Activated T-cell treated with anti-CD3 and anti-CD28 coated beads for 1 hour (primary cell): ENCODE measurements at places on chromosomes 2 and 18.

DNA sequence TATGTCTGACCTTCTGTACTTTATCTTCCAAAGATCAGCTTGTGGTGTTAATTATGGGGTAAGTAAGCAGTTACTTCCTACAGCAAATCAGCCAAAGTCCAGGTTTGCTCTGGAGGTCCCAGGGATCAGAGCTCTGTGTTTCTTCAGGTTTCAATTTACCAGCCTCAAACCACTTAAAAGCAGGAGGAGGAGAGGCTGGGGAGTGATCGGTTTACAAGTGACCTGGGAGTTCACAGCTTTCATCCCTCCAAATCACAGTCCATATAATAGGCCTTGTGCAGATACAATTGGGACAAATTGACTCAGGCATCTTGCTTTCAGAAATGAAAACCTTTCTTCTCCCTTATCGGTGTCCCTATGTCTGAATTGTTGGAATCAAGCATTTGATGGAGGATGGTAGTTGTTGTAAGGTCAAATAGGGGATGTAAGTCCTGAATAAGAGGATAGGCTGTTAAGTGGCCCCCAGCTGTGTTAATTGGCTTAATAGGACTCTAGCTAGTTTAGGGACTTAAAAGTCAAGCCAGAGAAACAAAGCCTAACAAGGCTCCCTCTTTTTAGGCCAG, 188.0 kb upstream of the NT5C1B start:
- DNase-seq, result no peak

DNA sequence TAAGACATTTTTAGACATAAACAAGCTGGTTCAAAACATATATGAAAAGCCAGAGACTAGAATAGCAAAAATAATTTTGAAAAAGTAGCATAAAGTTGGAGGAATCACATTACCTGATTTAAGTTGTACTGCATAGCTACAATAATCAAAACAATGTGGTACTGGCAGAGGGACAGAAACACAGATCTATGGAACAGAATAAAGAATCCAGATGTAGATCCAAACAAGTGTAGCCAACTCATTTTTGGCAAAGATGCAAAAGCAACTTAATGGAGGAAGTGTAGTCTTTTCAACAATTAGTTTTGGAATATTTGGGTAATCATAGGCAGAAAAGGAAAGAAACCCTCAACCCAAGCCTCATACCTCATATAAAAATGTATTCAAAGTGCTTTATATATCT, 278.7 kb upstream of the ZNF521 start:
- no peak for DNase-seq

GRCh38 chr2:241217320-241218031, 29.0 kb downstream of the ANO7 start:
- peak; percentile 16 for DNase-seq

GRCh38 chr2:12709207-12709522, 7.6 kb upstream of the TRIB2 start:
- DNase-seq, result no peak

- DNase-seq, result no peak
Measured at GRCh38 chr2:200127848-200128247, 172.5 kb downstream of the MAIP1 start.

GRCh38 chr2:44952143-44952805, 10.8 kb downstream of the SIX3 start:
- DNase-seq, result no peak

DNA sequence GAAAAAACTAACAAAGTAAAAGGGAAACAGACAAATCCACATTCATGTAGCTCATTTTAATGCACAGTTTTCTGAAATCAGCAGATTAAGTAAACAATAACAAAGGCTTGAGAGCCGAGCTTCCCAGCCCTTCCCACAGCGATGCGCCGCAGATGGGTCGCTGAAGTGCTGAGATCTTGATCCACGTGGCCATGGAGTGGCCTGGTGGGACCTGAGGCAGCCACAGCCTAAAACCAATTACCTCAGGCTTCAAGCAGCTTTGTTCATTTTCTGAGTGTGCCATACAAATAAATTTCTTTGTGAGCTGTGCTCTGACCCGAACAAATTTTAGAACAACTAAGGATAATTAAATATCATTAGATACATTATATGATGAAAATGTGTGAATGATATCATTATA, 25.6 kb upstream of the CYRIA start:
- DNase-seq, result no peak

DNA sequence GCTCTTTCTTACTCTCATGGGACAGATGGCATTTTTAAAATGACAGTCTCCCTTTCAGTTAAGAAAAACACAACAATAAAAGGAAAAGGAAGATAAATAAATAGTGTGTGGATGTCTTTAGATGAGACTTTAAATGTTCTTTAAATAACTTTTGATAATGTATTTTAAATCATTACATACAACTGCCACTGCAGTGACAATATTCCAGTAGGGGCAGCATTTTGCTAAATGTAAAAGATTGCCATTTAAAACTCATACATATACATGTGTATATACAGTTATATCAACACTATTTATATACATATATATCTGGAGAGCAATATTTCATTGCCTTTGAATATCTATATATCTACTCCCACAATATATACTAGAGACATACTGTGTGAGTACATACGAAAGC, 90.7 kb downstream of the INO80D start:
- DNase-seq, result no peak

DNA sequence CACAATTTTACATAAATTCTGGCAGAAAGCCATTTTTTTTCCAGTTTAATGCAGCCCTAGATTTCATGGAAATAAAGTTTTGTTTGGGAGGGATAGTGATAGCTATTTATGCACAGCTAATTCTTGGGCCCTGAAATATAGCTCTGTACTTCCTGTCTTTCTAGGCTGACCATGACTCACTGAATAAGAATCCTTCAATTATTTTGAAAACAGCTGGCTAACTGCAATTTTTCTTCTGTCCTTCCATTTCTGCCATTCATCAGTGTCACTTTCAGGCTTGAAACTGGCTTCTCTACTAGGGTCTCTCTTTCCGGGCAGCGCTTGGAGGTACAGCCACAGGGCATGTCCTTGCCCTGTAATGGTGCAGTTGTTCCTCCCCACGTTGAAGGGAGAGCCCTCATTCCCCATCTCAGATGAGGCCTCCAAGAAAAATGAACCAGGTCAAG, 97.1 kb upstream of the TMEM178A start:
- no peak for DNase-seq

DNA sequence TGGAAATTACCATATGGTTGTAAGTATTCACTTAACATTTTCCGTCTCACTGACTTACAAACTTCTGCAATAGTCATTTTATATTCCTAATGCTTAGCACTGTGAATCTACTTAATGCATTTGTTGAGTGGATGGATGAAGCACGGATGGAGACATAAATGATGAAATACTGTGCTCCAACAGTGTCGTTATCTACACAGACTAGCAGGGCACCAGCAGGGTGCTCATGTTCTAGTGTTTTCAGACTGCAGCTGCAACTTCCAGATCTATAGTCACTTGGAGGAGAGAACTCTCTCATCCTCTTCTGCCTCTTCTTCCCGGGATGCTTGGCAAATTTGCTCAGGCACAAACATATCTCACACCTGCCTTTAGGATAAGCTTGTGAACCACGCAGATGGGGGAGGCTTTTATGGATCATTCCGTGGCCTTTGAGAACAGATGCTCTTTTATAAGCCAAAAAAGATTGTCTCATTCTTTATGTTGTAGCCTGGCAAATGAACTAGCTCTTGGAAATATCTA, 797.7 kb downstream of the MBD2 start:
- DNase-seq, result no peak

DNA sequence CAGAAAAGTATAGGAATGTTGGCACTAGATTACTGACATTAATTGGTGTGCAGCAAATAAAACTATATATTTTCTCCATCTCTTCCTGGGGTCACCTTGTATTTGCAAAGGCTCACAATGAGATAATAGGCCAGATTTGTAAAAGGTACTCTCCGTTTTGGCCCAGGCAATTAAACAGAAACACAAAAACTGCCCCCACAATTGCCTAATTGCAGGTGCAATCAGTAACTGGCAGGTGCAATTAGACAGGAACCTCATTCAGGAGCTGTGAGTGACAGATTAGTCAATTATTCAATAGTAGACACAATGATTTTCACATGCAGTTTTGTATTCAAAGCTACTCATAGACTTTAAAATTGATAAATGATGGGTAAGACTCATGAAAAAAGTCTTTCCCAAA, 451.4 kb upstream of the ID2 start:
- DNase-seq, result no peak

DNA sequence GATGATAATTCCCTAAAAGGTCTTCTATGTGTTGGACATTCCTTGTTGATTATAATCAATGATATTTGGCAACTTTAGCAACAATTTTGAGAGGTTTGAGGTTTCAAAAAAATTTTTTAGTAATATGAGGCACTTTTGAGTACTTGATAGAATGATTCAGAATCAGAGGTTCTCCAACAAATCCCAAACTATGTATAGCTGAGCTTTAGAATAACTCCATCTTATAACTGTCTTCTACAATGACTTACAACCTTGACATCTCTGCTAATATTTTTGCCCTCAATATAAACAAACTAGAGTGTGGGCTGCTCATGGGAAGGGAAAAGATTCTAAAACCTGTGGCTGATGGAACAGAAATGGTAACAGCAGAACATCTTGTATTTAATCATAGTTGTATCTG, 21.5 kb upstream of the SERPINB7 start:
- DNase-seq, result no peak

- DNase-seq, result no peak
Measured at GRCh38 chr18:12928206-12928605, 19.6 kb upstream of the SEH1L start.

- DNase-seq, result no peak
Measured at GRCh38 chr2:30424231-30424630, 22.8 kb upstream of the LCLAT1 start.

DNA sequence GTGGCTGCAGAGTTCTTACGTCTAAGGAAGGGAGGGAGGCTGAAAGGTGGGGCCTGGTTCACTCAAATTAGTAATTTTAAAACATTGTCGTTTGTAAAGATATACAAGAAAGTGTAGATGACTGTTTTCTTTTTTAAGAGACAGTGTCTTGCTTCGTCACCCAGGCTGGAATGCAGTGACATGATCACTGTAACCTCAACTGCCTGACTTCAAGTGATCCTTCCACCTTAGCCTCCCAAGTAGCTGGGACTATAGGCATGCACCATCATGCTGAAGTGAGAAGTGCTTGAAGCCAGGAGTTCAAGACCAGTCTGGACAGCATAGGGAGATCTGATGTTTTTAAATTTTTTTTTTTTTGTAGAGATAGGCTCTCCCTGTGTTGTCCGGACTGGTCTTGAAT, 52.9 kb downstream of the HNRNPLL start:
- no peak for DNase-seq

DNA sequence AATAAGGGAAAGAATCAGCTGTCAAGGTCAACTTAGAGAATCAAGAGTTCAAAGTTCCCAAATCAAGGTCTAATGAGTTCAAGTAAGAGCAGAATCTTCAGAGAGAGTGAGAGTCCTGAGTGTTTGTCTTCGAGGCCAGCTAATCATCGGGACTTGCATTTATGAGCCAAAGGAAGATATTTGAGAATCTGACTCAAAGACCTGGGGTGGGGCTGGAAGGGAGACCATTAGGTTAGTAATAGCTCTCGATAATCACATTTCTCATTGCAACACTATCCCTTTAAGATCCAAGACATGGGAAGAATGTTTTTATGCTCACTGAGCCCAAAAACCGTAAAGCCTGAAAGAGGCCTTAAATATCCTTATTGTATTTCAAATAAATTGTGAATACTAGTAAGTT, 72.0 kb upstream of the FSHR start:
- no peak for DNase-seq

GRCh38 chr2:96092951-96093350, 23.4 kb downstream of the ADRA2B start:
- no peak for DNase-seq

- DNase-seq, result no peak
Measured at GRCh38 chr2:209519271-209519670, 95.4 kb downstream of the MAP2 start.

GRCh38 chr2:111523009-111523408, 361.0 kb downstream of the ANAPC1 start:
- no peak for DNase-seq

- DNase-seq, result no peak
Measured at GRCh38 chr2:43170405-43171105, 55.9 kb downstream of the ZFP36L2 start.
